ENCODE measurements at places on chromosomes 13 and 19.

- DNase-seq, result no peak
These were observed 8.4 kb upstream of the CYP2B6 start for GRCh38 chr19:40982594-40983101.

DNA sequence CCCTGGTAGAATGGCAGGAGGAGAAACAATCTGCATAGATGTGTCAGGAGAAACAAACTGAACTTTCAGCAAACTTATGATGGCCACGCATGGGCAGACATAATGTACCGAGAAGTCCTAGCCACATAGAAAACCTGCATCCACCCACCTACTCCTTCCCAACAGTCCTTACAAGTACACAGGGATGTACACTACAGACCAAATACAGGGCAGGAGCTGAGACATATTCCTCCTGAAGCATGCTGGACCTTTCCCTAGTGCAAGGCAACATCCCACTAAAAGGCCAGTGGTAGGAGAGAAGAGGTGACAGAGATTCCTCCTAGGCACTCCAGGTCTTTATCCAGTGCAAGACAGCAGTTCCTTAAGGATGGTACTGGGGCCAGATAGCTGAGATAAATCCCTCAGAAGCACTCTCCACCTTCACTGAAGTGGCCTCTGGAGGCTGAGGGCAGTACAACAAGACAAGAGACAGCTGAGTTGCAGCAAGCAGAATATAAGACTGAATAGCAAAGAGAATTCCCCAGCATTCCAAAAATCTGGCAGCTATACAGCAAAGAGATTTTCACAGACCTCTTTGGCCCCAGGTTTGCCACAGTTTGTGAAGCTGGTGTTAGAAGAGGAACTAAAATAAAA lies 18.3 kb downstream of the VWA8 start:
- no peak for DNase-seq

GRCh38 chr13:52921194-52921593 lies 72.8 kb upstream of the PCDH8 start:
- DNase-seq, result no peak

GRCh38 chr19:48997972-48998371 lies 4.3 kb downstream of the RUVBL2 start:
- DNase-seq, result peak; percentile 55

DNA sequence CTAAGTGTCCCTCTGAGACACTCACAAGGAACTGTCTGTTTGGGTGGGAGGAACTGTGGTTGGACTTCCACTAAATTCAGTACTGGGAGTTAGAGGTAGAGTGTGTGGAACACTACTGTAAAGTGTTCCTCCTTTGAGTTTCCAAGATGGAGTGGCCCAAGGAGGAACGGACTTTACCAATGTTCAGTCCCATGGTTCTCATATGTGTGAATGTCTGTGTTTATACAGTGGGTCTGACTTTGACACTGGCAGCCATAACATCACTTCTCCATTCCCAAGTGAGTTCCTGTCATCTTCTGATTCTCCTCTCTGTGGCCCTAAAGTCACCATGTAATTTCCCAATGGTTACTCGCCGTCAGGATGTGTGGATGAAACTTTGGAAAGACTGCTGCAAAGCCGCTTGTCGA lies 136.8 kb upstream of the SERP2 start:
- no peak for DNase-seq

DNA sequence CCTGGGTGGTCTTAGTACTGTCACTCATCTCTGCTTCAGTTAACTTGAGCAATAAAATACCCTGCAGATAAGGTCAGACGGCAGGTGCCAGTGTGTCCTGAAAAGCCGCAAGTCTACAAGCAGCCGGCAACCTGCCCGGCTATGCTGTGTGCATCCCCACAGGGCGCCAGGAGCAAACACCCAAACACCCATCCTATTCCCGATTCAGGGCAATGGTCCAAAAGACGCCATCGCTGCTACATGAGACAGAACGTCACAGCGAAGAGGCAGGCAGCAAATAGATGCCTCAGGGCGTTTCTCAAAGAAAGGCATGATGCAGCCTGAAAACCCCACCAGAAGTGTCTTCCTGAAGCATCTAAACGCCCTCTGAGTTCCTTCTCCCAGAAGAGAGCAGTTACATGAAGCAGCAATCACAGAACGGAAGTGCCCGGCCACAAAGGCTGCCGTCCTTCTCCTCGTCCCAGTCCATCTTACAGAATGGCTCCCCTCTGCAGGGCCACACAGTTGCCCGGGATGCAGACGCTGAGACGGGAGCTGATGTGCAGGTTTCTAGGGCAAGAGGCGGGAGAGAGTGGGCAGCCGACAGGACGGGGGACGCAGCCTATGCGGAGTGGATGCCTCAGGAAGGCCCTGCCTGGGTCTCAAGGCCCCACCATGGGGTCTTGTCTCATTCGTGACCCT lies 35.1 kb downstream of the RASA3 start:
- no peak for DNase-seq

DNA sequence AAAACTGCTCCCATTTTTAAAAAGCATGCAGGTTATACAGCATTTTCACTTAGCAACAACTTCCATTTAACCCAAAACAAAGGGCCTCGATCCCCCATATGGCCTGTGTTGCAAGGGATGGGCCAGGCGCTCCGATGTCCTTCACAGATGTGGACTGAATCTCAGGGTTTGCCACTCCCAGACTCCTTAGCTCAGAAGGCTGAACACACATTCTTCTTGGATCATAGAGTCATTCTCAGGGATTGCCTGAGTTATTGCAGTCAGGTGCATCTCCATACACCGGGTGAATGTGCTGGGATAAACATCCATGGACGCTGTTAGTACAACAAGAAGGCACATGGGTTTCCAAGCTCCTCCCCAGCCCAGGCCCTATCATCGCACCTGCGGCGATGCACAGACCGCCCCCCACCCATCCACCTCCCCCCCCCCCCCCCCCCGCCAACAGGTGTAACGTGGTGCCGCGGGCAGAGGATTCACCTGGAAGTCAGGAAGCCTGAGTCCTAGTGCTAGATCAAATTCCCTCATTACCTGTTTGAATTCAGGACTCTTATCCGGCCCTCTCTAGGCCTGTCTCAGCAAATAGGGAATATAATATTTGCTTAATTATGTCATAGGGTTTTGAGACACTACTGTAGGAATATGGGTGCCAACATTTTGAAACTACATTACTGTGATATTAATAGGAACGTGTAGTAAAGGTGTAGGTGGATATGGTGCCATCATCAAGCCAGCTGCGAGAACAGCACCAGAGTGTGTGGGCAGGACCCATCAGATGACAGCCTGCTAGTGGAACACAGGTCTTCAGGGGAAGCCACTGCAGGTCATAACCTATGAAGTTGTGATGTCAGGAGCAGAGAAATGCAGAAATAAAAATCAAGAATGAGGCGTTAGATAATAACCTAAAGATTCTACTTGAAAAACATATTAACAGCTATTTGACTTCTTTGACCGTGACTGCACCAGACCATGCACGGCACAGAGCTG lies 110.9 kb downstream of the SACS start:
- no peak for DNase-seq

GRCh38 chr19:58345558-58345957 lies 7.7 kb downstream of the A1BG start:
- no peak for DNase-seq

DNA sequence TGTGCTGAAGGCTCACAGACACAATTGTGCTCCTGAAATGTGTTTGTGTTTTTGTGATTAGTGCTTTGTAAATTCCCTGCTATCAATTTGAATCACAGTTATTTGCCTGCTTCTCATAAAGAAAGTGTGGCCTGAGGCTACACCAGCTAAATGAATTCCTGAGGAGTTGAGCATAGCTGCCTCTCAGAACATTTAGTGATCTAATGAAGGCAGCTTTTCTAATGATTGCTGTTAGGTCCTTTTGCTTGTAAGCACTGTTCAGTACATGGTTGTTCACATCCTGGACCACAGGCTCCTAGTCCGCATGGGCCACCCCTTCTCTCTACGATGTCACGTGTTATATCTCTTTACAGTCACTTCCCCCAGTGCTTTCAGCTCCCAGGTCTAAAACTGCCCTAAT lies 238.2 kb downstream of the B3GLCT start:
- no peak for DNase-seq

DNA sequence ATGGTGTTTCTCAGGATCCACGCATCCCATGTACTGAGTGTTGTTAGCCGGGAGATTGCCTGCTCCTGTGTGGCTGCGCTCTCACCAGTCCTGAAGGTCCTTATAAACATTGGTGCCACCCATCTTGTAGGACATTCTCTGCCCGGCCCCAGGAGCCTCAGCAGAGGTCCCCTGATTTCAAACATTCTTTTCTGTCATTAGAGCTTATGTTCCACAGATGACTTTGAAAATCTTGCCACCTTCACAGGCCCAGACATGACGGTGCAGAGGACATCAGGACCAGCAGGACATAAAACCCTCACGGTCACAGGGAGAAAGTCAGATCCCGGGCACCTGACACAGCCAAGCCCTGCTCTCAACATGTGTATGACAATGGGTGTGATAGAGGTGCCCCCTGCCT lies 33.2 kb upstream of the PEPD start:
- no peak for DNase-seq

- no peak for DNase-seq
These were observed 117.7 kb upstream of the ABCC4 start for GRCh38 chr13:95418946-95419345.

DNA sequence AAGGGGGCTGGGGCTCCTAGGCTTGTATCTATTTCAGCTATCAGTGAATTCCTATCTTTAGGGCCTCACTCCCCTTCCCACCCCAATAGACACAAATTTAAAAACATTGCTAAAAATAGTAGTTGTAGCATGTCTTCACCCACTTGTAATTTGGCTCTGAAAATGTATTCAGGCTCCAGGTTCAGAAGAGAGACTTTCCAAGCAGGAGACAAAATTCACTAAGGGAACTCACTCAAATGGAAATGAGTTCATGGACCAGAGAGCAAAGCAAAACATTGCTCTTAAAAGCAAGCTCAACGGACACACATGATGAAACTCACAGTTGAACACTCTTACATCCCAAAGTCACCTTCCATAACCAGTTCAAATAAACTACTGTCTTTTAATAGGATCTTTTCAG lies 36.8 kb downstream of the PHF11 start:
- DNase-seq, result no peak

- DNase-seq, result peak; percentile 89
These were observed 4.9 kb downstream of the ARHGEF1 start for GRCh38 chr19:41887711-41888382.

DNA sequence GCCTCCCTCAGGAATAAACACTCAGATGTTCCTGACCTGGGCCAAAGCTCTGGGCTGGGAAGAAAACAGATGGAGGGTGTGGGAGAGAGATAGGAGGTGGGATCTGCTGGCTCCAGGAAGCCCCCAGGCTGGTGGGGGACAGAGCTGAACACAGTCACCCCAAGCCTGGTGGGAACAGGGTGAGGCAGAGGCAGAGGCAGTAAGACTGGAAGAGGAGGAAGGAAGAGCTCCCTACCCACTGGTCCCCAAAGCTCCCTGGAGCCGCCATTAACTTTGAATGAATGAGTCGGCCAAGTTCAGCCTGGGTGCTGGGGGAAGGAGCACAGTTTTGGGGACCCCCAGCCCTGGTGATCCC lies 801 bp upstream of the KCNN1 start:
- no peak for DNase-seq

GRCh38 chr13:113786262-113786841 lies 27.3 kb downstream of the TMEM255B start:
- no peak for DNase-seq

- DNase-seq, result no peak
These were observed at the start of gene PLVAP for GRCh38 chr19:17376935-17377600. Gene PLVAP (minus strand): TSS chr19:17377342. CDS start chr19:17377288, 54 bp downstream.

GRCh38 chr13:113852536-113853517 lies 11.0 kb downstream of the GAS6 start:
- no peak for DNase-seq

DNA sequence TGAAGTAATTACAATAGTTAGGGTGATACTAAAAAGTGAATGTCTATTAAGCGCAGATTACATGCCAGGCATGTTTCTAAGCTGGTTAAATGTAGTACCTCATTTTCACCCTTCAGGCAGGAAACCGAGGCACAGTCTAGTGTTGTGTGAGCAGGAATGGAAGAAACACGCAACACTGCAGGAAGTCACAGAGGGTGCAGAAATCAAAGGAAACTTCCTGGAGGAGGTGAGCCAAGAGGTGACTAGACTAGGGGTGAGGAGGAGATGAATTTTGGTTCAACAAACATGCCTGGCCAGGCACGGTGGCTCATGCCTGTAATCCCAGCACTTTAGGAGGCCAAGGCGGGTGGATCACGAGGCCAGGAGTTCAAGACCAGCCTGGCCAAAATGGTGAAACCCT lies 41.8 kb downstream of the ZNF473 start:
- DNase-seq, result no peak

GRCh38 chr13:57633950-57634838 lies 2.6 kb downstream of the PCDH17 start:
- no peak for DNase-seq
